ENCODE measurements at places on chromosomes 16 and 17. TPM values are rescaled to one million over a fixed set of nuclear protein-coding genes. Genes with fewer than 3 reads are reported as not detected.

GRCh38 chr16:14105760-14106375, 34.7 kb downstream of the MRTFB start:
- no peaks in the 10 kb centered on the region for H3K36me3 ChIP-seq
- no peak for DNase-seq
- no peak overlapping the region for H3K27ac ChIP-seq

DNA sequence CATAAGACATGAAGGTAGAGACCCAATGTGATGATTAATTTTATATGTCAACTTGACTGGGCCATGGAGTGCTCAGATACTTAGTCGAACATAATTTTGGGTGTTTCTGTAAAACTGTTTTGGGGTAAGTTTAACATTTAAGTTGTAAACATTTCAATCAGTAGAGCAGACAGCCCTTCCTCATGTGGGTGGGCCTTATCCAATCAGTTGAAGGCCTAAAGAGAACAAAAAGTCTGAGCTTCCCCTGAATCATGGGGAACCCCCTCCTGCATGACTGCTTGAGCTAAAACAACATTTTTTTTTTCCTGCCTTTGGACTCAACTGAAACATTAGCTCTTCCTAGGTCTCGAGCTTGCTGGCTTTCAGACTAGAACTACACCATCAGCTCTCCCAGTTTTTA, 327.3 kb upstream of the SOX9 start:
- H3K4me1 ChIP-seq: no peaks in the 10 kb centered on the region
- H3K4me3 ChIP-seq: no peak overlapping the region
- H3K27me3 ChIP-seq: no peaks in the 10 kb centered on the region
- no peaks in the 10 kb centered on the region for H3K36me3 ChIP-seq

DNA sequence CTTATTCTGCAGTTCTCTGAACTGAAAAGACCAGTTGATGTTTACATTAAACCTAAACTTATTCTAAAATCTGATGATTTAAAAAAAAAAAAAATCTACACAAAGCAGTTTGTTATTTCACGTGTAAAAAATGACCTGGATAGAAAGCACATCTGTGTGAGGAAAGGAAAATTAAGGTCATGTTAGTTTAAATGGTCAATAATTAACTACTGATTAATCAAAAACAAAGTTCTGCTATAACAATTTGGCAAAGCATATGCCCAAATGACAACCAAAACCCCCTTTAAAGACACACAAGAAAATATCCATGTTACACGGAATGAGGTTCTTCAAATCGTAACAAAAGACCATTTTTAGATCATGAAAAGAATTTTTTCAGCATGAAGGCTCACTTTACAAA, 30.4 kb downstream of the CACNG1 start:
- no peak for DNase-seq
- peaks cover 42% of the 10 kb centered on the region for H3K4me1 ChIP-seq
- no peaks in the 10 kb centered on the region for H3K27me3 ChIP-seq
- H3K36me3 ChIP-seq: no peaks in the 10 kb centered on the region
- no peak overlapping the region for H3K4me3 ChIP-seq

GRCh38 chr17:72189768-72190593, 69.2 kb downstream of the SOX9 start:
- peaks cover 6% of the 10 kb centered on the region for H3K4me1 ChIP-seq
- no peaks in the 10 kb centered on the region for H3K36me3 ChIP-seq
- no peak overlapping the region for H3K27ac ChIP-seq
- no peak overlapping the region for H3K4me3 ChIP-seq
- no peaks in the 10 kb centered on the region for H3K27me3 ChIP-seq

DNA sequence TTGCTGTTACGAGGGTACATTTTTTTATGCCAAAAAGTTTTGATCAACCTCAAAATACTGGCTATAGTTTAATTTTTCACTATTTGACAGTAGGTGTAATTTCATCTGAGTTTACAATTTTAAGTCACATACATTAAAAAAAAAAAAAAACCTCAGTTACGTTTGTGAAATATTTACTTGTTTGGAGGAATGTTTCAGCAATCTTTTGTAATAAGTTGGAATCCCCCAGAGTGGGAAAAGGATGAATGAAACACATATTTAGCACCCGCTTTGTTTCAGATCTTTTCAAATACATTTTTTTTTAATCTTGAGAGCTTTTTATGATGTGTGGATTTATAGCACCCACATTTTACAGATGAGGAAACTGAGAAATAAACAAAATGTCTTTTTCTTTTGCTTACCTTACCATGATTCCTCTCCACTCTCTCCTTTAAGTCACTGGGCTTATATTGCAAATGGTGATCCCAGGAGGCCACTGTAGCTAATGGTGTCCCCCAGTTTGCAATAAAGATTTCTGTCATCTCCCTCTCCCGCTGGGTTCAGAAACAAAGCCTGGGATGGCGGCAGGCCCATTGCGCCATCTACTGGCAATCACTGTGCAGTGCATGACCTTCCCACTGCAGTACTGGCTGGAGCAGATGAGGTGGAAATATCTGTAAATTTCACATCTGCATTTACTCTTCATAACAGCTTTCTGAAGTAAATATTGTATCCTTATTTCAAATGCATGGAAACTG, 27.7 kb downstream of the TBC1D3B start:
- no peak overlapping the region for H3K4me3 ChIP-seq
- no peaks in the 10 kb centered on the region for H3K36me3 ChIP-seq
- H3K27ac ChIP-seq: no peak overlapping the region
- no peaks in the 10 kb centered on the region for H3K4me1 ChIP-seq
- H3K27me3 ChIP-seq: no peaks in the 10 kb centered on the region

DNA sequence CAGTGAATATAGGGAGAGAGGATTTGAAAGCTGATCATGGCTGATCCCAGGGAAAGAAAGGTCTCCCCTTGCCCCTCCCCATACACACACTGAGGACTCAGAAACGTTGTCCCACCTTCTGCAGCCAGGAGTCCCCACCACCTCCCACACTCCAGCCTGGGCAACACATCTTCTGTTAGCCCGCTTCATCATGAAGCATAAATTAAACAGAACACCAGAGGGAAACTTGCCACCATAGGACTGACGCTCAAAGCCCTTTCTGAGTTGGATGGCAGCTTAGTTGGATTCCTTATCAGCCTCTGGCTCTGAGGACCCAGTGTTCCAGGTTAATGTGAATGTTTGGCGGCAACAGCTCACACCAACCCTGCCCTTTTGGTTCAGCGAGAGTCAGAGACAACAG, 33.9 kb downstream of the ARHGAP27 start:
- no peaks in the 10 kb centered on the region for H3K27me3 ChIP-seq
- DNase-seq: no peak
- H3K27ac ChIP-seq: no peak overlapping the region
- no peaks in the 10 kb centered on the region for H3K36me3 ChIP-seq
- no peak overlapping the region for H3K4me3 ChIP-seq

DNA sequence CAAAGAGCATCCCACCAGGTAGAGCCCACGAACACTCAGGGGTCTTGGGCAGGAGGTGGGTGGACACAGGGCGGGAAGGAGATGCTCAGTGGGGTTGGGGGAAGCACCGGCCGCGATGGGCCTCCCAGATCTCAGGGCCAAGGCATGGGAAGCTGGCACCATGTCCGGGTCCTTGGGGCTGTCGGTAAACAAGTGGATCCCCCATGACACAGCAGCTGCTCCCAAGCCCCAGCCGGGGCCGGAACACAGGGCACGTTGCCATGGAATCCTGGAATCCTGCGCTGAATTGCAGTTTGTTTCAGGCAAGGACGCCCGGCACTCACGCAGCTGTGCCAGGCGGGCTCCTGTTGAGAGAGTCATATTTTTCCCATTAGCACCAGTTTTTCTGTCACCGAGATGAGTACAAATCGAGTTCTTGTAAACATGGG, 23.0 kb upstream of the CHMP6 start:
- DNase-seq: no peak
- peaks cover 16% of the 10 kb centered on the region for H3K4me1 ChIP-seq
- no peak overlapping the region for H3K4me3 ChIP-seq

DNA sequence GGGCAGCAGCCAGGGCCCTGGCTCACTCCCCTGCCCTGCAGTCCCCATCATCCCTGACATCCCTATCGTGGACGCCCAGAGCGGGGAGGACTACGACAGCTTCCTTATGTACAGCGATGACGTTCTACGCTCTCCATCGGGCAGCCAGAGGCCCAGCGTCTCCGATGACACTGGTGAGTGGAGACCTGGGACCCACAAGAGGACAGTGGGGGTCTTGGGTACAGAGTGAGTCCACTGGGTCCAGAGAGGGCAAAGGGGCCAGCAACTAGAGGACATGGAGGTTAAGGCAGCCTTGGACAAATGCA, 12.6 kb downstream of the GALK1 start:
- peaks cover 21% of the 10 kb centered on the region for H3K4me1 ChIP-seq
- no peaks in the 10 kb centered on the region for H3K27me3 ChIP-seq
- no peak overlapping the region for H3K4me3 ChIP-seq

DNA sequence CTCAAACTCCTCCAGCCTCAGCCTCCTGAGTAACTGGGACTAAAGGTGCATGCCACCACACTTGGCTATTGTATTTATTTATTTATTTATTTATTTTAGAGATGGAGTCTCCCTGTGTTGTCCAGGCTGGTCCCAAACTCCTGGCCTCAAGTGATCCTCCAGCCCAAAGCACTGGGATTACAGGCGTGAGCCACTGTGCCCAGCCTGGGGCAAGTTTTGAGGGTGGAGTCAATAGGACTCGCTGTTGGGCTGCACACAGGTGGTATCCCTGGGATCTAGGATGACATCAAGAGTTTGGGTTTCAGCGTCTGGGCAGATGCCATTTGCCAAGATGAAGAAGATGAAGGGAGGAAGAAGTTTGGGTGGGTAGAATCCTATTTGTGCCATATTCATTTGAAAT, 213.9 kb downstream of the GSG1L start:
- no peaks in the 10 kb centered on the region for H3K4me1 ChIP-seq
- no peak overlapping the region for H3K27ac ChIP-seq
- H3K4me3 ChIP-seq: no peak overlapping the region
- no peaks in the 10 kb centered on the region for H3K27me3 ChIP-seq

DNA sequence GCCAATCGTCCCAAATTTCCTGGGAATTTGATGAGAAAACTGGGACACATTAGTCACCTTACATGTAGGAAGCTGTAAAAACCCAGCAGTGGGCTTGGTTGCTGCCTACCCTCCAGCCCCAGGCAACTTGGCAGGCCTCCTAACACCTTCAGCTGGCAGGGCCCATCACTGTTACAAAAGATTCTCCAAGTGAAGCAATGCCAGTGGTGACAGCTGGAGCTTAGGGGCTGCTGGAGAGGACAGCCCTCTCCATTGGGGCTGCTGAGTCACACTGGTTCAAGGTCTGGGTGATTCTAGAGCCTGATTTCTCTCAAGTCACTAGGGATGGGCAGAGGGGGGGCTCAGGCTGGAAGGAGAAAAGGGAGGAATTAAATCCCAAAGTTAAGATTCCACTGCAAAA, 180.6 kb downstream of the COPRS start:
- no peak overlapping the region for H3K27ac ChIP-seq
- no peak overlapping the region for H3K4me3 ChIP-seq
- no peak for DNase-seq
- no peaks in the 10 kb centered on the region for H3K36me3 ChIP-seq
- H3K4me1 ChIP-seq: no peaks in the 10 kb centered on the region

GRCh38 chr16:70470927-70471341, 16.5 kb downstream of the FCSK start:
- no peak for DNase-seq
- no peaks in the 10 kb centered on the region for H3K4me1 ChIP-seq
- H3K27ac ChIP-seq: no peak overlapping the region
- no peak overlapping the region for H3K4me3 ChIP-seq
- H3K36me3 ChIP-seq: no peaks in the 10 kb centered on the region

Gene BICDL2
- 357 TPM for total RNA-seq

Gene SNAI3
- 0.26 TPM for total RNA-seq

Gene ARL5C
- total RNA-seq: 0.26 TPM

Gene GH1
- total RNA-seq: not detected
